ENCODE measurements at places on chromosomes 2 and 18.

- DNase-seq = no peak
Observed at GRCh38 chr2:20994130-20994529, 49.7 kb downstream of the APOB start.

DNA sequence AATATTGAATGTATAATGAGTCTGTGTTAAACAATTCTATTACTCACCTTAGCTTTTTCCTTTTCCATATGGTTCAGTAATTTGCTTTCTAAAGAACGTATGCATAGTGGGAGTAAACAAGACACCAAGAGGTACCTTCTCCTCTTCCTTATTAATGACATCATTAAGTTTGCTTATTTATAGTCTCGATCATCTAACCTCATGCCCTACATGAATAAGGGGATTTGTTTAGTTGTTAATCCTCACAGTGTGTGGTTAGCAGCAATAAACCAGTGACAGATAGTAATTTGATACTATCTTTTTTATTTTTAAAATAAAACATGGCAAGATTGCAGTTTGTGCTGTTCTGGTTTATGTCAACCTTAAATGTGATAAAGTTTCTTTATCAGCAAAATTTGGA lies 69.7 kb downstream of the COBLL1 start:
- no peak for DNase-seq

- no peak for DNase-seq
Observed at GRCh38 chr2:111705239-111705638, 178.8 kb downstream of the ANAPC1 start.

GRCh38 chr2:119960821-119961220 lies 52.1 kb upstream of the EPB41L5 start:
- no peak for DNase-seq

DNA sequence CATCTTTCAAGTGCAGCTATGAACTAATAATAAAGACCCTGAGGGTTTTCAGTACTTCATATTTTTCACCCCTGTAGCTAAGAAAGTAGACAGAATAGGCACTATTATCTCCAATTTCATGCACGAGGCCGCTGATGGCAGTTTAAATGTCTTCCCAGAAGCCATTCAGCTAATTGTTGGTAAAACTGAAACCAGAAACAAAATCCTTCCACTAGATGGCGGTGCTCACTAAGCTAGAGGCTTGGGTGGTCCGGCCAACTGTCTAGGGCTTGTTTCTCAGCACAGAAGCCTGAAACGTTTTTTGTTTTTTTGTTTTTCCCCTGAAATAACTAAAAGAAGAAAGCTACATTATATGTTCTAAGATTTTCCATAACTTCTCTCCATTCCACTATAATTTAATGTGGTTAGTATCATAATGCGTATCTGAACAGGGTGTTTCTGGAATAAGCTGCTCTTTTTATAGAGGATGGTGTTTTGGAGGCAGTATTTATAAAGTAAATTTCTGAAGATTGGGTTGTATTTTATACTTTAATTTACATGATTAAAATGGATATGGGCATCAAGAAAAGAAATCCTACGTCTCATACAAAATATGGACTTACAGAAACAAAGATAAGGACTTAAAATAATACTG lies 159.4 kb downstream of the PIK3C3 start:
- DNase-seq = peak; percentile 7

DNA sequence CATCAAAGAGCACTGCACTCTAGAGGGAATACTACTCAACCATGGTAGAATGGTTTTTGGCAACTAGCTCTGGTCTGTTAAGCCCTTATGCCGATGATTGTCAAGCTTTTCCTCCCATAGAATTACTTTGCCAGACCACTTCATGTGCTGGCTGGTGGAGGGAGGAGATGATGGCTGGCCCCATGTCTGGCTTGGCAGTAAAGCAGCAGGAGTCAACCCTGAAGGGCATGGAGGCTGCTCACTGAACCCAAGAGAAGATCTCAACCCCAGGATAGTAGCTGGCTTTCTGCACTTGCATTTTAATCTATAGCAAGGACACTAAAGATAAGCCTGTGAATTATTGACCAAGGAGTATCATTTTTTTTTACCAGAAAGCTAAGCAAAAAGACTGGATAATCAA lies 309.9 kb downstream of the PIEZO2 start:
- no peak for DNase-seq

DNA sequence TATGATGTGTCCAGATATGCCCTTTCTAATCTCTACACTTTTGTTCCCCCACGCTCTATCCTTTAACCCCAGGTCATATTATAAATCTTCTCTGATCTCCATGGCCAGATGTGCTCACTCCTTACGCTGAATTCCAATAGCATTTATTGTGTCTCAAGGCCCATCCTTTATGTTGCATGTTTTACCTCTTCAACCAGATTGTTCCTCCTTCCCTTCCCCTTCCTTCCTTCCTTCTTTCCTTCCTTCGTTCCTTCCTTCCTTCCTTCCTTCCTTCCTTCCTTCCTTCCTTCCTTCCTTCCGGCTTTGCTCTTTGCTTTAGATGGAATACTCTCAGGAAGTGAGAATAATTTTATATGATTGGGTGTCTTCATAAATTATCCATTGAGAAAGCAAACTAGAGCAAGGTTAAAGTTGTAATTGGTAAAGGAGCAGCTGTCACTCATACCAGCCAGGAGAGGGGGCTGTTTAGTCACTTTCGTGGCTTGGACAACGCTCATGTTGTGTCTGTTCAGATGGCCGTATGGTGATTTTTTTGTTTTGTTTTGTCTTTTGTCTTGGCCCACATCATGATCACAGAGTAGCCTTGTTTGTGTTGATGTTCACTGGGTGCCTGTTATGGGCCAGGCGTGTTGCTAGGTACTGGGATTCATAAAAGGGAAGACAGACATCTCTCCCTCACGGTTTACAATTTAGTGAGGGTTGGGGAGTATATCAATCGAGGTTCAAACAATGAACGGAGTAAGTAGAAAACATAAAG lies 68.0 kb downstream of the DAW1 start:
- no peak for DNase-seq

DNA sequence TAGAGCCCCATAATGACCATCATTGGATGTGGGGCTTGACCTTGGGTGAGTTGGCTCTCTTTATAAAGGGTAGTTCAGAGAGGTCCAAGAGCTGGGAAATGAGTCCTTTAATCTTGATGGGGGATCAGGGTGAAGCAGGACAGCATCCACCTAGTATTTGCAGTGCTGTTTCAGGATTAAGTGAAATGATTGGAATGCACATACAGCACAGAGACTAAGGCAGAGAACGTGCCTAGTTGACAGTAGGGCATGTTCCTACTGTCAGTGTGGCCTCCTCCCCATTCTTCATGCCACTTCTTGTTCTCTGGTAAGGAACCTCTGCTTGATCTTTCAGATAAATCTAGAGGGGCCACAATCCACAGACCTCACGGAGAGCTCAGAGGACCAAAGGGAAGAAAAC lies 78.9 kb downstream of the TRIM43 start:
- DNase-seq = no peak

DNA sequence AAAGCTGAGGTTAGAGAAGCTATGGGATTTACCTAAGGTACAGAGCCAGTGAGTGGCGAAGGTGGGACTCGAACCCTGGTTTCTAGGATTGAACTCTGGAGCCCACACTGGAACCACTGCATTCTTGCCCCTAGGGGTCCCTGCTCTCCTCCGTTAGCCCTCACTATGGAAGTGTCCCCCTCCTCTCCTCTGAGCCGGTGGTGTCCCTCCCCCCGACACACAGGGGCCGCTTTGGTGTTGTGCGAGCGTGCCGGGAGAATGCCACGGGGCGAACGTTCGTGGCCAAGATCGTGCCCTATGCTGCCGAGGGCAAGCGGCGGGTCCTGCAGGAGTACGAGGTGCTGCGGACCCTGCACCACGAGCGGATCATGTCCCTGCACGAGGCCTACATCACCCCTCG lies 8.5 kb upstream of the GMPPA start:
- DNase-seq = no peak

GRCh38 chr2:54783349-54783748 lies 59.9 kb downstream of the EML6 start:
- no peak for DNase-seq

DNA sequence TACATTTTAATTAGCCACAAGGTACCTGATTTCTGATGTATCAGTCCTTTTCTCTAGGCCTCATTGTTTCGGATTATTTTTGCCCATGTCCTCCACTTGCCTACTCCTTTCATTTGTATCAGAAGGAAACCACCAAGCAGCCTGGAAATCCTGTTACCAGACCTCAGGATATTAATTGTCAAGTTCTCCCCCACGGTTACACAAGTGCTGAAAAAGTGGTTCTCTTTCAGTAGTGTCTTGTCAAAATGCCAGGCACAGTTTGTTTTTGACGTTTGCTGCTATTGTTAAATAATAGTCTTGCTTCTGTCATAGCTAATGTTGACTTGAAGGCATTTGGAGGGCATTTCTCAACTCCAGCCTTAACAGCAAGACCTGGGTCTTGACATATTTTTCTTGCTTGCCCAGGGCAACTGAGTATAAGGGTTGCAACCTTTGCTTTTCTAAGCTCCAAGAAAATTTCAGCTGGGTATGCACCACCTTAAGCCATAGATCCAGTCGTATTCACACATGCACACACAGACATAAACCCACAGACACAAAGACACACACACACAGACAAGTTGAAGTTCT lies 31.0 kb downstream of the INSIG2 start:
- DNase-seq = no peak

- DNase-seq = no peak
Observed at GRCh38 chr2:242022550-242023290, 153.2 kb downstream of the RTP5 start.

- no peak for DNase-seq
Observed at GRCh38 chr2:142045641-142046040, 85.2 kb downstream of the LRP1B start.

DNA sequence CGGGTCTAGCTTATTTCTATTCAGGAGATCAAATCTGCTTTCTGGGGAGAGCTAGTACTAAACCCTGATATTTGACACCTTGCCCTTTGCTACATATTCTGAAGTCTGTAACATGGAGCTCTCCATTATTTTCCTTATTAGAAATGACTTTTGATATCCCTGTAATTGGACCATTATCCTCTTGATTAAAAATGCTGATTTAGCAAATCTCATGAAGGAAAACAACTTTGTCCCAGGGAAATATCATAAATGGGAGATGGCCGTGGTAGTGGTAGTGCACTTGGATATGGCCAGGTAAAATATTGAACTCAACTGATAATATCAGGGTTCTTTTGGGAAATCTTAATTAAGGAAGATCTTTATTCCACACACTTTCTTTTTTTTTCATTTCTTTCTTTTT lies 326.5 kb downstream of the RPRM start:
- DNase-seq = no peak

- DNase-seq = no peak
Observed at GRCh38 chr2:149587950-149588487, 444 bp upstream of the MMADHC start.

DNA sequence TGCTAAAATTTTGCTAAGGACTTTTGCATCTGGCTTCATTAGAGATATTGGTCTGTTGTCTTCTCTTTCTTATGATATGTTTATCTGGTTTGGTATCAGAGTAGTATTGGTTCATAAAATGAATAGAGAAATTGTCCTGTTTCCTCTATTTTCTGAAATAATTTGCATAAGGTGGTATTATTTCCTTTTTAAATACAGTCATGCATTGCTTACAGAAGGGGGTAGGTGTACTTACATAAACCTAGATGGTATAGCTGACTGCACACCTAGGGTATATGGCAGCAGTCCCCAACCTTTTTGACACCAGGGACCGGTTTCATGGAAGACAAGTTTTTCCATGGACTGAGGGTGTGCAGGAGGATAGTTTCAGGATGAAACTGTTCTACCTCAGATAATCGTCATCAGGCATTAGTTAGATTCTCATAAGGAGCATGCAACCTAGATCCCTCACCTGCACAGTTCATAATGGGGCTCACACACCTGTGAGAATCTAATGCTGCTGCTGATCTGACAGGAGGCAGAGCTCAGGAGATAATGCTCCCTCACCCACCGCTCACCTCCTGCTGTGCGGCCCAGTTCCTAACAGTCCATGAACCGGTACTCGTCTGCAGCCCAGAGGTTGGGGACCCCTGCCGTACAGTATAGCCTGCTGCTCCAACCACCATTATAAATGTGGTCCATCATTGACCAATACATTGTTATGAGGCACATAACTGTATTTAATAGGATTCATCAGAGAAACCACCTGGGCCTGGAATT lies 189.2 kb downstream of the FAM210A start:
- DNase-seq = no peak

- no peak for DNase-seq
Observed at GRCh38 chr18:70290482-70291294, 1.8 kb downstream of the SOCS6 start.

DNA sequence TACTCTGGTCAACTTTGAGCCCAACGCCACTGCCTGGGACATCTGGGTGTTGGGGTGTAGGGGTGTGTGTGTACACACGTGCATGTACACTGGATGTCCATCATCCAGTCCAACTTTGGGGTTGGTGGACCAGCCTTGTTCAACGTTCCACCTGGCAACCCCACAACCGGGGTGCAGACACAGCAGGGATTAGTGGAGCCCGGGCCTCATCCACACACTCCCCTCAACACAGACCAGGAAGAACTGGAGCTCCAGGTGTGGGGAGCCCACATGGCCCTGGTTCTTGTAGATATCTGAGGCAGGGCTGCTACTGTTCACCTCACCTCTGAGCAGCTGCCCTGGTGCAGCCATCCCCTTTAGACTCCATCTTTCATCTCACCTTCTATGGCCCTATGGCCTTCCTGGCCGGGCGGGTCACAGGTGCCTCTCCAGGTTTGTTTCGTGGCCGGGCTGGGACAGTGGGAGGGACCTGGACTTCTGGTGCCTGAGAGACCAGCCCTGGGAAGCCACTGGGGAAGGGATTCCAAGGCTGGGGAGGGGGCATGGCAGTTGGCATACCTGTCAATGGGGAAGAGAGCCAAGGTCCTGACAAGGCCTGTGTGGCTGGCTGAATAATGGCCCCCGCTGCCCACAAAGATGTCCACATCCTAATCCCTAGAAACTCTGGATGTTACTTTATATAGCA lies 7.5 kb downstream of the NEU2 start:
- no peak for DNase-seq

DNA sequence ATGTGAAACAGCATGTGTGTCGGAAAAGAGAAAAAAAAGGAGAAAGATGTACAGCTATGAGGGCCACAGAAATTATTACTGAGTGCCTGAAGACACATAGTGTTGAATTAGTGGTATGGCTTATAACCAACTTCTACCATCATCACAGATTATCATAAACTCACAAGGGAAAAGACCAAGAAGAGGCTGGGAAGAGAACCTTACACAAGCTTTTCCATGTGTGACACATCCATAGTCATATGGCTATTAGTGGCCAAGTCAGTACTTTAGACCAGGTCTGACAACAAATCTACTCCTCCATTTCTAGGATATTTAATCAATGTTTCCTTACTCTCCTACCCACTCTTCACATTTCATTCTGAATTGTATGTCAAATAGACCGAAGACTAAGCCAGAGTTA lies 3.5 kb upstream of the GALNT5 start:
- no peak for DNase-seq

- DNase-seq = no peak
Observed at GRCh38 chr2:149438330-149438960, 108.1 kb downstream of the LYPD6 start.

GRCh38 chr2:219486380-219486959 lies 12.2 kb upstream of the GMPPA start:
- no peak for DNase-seq

DNA sequence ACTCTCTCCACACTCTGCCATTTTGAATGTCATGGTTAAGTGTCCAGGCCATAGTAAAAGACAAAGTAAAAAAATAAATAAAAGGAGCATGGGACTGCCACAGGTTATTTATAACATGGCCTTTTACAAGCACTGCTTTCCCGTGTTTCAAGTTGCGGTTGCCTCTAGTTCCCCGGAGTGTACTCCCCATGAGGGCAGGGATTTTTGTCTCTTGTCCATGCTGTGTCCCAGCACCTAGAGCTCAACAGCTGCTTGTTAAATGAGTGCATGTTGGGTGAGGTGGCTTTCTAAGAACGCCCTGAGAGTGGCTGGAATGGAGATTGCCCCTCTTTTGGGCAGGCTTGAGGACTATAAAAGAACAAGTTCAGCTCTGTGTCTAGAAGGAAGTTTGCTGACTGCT lies 8.4 kb downstream of the CAVIN2 start:
- DNase-seq = no peak

All from activated T-cell treated with anti-CD3 and anti-CD28 coated beads for 1 hour (primary cell).